Islet precursor cell (in vitro differentiated cells): ENCODE measurements at places on chromosomes 13 and 19.

- DNase-seq = peak; percentile 67
Observed at GRCh38 chr13:111359237-111359915, 38.9 kb downstream of the TEX29 start.

GRCh38 chr19:40672038-40672437, 18.4 kb downstream of the NUMBL start:
- DNase-seq = no peak

DNA sequence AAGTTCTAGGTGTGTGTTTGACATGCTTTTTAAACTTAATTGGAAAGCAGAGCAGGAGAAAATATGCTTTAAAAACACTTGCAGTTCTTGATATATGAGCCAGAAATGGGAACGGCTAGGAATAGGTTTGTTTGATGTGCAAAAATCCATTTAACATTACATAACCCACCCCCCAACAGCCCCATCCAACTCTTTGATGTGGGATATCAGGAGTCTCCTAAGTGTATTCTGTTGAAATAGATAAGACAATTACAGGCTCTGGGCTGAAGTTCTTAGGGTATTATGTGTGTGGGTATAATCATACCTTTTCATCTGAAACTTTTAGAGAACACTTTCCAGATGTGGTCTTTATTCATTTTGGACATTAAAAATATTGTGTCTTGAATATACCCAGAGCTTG, 240.4 kb upstream of the CSNK1A1L start:
- DNase-seq = no peak

DNA sequence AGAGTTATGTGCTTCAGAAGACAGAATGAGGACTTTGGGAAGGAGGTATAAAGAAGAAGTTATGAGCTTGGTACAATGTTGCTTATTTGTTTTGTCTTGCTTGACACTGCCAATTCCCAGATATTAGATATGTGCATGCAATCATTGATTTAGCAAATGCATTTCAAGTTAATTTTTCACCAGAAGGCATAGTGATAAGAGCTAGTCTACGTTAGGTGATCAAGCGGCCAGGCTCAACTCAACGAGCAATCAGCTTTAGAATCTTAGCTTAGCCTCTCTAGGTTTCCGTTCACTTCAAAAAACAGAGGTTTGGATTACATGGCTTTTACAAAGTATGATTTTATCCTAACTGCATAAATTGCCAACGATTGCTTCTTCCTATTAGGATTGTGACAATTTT, 81.6 kb upstream of the POSTN start:
- no peak for DNase-seq

DNA sequence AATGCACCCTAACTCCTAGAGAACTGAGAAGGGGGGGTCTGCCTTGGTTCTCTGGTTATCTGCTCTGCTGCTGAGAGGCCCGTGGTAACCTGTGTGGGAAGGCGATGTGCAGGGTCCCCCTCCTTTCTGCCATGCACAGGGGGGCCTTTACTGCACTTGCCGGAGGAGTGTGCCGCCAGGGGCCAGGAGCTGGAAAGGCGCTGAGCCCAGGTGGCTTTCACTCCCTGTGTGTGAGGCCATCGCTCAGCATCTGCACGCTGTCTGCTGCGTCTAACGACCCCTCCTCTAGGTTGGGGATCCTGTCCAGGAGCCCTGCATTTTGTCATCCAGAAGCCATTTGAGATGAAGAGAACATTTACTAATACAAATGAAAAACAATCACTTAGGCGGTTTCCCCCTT, 37.0 kb upstream of the TEX29 start:
- no peak for DNase-seq

- DNase-seq = no peak
Observed at GRCh38 chr13:103178986-103179943, 113.0 kb upstream of the SLC10A2 start.

DNA sequence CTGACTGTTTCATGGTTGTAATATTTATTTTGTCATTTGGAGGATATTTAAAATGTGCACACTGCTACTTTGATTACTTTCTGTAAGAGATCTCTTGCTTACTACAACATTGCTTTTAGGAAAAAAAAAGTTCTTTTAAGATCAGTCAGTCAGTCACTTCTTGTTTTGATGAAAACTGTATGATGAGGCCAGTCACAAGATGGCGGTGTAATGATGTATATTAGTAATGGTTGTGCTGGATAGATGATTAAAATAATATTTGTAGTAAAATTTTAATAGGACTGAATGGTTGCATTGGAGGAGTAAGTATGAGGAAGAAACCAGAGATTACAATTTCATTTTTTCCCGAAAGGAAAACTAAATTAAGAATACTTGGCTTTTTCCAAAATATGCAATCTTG, 2411.1 kb downstream of the PCDH9 start:
- DNase-seq = no peak

GRCh38 chr19:1860042-1860775, 3.2 kb downstream of the KLF16 start:
- DNase-seq = peak; percentile 78

GRCh38 chr13:108959234-108959633, 329.8 kb downstream of the MYO16 start:
- no peak for DNase-seq

GRCh38 chr19:49415102-49415809, 8.0 kb downstream of the PTH2 start:
- DNase-seq = no peak

DNA sequence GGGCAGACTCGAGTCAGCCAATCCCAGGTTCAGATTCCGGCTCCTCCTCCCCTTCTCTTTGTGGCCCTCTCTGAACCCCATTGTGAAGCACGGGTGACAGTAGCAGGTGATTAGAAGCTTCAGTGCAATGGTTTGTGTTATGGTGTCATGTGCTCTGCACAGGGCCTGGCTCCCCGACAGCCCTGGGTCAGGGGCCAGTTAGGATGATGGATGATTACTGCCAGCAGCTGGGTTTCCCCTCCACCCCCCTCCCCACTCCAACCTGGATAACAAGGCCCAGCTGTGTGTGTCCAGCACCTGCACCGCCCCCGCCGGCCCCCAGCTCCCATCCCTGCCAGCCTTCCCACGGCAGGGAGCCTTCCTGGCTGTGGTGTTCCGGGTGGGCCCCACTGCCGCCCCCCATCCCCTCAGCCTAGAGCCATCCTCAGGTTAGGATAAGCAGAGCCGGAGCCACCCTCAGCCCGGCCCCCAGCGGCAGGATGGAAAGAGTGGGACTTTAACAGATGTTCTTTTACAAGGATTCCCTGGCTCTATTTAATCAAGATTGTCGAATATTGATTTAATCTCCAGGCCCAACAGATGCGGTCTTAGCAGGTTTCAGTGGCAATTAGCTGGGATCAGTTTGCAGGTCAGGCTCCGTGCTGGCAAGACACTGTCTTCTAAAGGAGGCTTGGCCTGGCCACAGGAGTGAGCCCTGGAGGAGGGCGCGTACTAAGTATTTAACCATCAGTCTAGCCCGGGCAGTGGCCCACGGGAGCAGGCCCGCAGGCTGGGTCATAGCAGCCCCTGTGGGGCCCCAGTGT, 156.2 kb downstream of the SIPA1L3 start:
- no peak for DNase-seq

DNA sequence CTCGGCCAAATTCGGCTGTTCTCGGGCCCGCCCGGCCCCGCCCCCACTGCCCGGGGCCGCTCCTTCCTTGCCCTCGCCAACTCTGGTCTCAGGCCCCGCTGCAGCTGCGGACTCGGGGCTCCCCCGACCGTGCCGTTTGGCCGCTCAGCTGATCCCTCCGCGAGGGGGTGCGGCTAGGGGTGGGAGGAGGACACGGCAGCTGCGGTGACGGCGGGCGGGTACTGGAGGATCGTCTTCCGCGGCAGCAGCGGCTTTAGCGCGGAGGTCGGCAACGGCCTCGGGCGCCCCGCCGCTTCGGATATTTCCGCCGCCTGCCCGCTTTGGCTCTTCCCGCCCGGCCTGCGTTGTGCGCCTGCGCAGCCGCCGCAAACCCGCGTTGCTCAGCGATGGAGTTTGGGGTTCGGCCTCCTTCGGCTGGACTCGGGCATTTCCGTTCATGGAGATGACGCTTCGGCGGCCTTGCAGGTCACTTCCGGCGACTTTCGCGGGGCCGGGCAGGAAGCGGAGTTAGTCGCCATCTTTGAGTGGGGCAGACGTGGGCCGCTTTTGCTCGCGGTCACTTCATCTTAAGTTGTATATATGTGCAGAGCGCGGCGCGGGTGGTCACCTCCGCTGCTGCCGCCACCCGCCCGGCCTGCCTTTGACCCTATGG, 338 bp upstream of the UBE2M start:
- peak; percentile 99 for DNase-seq

DNA sequence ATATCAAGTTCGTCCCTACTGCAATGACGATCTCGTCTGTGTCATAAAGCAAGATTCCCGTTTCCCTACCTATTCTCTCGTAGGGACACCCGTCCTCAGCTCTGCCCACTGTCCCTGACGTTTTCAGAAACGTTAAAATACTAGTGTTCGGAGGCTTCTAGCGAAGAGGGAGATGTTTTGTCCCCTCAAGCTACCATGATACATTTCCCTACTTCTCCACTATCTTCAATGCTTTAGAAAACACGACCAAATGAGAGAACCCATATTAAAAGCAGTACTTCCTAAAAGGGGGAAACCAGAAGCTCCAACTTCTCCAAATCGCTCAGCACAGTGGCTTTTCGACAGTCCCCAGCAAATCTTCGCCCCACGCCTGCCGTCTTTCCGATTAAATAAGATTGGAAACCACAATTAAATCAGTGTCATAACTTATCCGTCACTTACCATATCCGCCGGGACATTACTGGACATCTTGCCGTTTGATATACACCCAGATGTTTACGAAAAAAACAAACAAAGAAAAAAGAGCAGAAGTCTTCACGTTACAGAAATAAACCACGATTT, 1.3 kb downstream of the UBL3 start:
- DNase-seq = peak; percentile 50

GRCh38 chr13:70042193-70042592, 65.4 kb upstream of the ATXN8OS start:
- no peak for DNase-seq

- no peak for DNase-seq
Observed at GRCh38 chr19:547836-548720, 4.2 kb downstream of the GZMM start.

DNA sequence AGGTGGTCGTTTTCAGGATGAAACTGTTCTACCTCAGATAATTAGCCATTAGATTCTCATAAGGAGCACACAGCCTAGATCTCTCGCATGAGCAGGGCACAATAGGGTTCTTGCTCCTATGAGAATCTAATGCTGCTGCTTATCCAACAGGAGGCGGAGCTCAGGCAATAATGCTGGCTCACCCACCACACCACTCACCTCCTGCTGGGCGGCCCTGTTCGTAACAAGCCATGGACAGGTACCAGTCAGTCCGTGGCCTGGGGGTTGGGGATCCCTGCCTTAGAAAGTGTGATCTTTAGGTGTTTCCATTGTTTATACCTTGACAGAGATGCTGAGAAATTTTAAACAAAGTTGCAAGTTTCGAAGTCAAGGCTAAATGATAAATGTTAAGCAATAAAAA, 344.6 kb upstream of the HTR2A start:
- no peak for DNase-seq
